ENCODE measurements at places on chromosomes 7 and 10. TPM values are rescaled to one million over a fixed set of nuclear protein-coding genes. Genes with fewer than 3 reads are reported as not detected.

The FAM131B gene
- 2.2 TPM for total RNA-seq

The STAG3 gene
- total RNA-seq: 0.77 TPM

The SYNPO2L gene
- not detected for total RNA-seq

The TMEM176A gene
- 2.6 TPM for total RNA-seq

Measured in Daoy (cell line).